ENCODE measurements at places on chromosomes 1 and 21.

GRCh38 chr1:196777603-196778002 is 3.0 kb downstream of the CFHR3 start:
- DNase-seq: peak; percentile 18

GRCh38 chr1:184485751-184486723 is 99.2 kb downstream of the C1orf21 start:
- DNase-seq: no peak

DNA sequence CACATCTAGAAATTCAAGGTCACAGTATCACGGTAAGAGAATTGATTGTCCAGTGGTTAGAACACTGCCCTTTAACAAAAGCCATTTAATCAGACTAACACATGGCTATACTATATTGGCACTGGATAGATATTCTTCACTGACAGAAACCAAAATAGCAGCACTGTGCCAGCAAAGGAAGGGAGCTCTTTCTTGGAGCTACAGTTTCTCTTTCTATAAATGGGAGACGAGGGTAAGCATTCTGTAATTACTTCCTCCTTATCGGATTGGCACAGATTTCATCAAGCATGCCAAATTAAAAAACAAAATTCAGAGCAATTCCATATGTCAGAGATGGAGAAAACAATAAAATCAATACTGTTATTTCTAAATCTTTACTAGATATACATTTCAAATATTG is 115.7 kb upstream of the CACYBP start:
- no peak for DNase-seq

- DNase-seq: no peak
Observed at GRCh38 chr1:219283541-219283940, 109.9 kb downstream of the LYPLAL1 start.

- DNase-seq: no peak
Observed at GRCh38 chr1:69661686-69662085, 94.0 kb downstream of the LRRC7 start.

DNA sequence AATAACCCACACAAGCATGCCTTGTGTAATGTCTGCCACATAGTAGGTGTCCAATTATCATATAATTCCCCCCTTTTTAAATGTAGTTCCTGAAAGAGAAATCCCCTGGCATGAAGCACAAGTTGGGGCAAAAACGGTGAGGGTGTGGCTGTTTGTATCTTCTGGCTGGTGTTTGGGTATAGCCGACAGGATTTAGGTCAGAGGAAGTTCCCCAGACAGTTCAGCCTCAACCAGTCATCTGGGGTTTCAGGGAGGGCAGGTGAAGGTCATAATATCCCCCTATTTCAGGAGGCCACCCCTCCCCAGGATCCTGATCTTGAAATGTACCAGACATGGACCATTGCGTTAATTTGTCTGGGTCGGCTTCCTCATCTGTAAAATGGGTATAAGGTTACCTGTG is 29.1 kb upstream of the JUN start:
- no peak for DNase-seq

Data from left ventricle myocardium superior (tissue), 1 donor.